HFFc6 (cell line): ENCODE measurements at places on chromosomes 2 and 18.

DNA sequence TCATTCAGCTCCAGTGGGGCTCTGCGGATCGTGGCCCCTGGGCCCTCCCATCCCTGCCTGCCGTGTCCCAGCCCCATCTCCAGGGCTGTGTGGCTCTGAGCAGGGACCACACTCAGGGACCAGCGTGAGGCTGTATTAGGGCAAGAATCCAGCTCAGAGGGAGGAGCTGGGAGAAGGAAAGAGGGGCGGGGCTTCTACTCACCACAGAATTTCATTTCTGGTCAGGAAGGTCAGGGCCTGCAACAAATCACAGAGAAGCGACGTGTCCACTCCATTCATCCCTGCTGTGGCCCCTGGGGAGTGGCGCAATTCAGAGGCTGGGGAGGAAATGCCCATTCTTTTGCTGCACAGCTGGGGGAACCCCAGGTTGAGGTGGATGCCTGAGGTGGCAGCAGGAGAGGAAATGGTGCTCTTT is 828 bp downstream of the CIB4 start:
- DNase-seq, result peak; percentile 37

DNA sequence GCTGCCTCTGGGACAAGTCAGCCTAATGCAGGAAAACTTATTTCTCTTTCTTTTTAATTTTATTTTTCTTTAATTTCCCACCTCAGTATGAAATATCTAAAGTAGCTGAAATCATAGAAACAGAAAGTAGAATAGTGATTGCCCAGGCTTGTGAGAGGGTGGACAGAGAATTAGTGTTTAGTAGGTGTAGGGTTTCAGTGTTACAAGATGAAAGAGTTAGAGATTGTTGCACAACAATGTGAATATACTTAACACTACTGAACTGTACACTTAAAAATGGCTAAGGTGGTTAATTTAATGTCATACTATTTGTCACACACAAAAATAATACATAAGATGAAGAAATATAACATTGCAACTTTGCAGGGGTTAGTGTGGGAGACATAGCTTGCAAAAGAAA is 80.8 kb downstream of the NAT8 start:
- no peak for DNase-seq

- DNase-seq, result no peak
Measured at GRCh38 chr2:222052934-222053367, 245.8 kb downstream of the PAX3 start.

- DNase-seq, result no peak
Measured at GRCh38 chr2:37366773-37367172, 22.3 kb downstream of the QPCT start.

GRCh38 chr2:118967124-118967880 is 25.3 kb downstream of the MARCO start:
- DNase-seq, result no peak

DNA sequence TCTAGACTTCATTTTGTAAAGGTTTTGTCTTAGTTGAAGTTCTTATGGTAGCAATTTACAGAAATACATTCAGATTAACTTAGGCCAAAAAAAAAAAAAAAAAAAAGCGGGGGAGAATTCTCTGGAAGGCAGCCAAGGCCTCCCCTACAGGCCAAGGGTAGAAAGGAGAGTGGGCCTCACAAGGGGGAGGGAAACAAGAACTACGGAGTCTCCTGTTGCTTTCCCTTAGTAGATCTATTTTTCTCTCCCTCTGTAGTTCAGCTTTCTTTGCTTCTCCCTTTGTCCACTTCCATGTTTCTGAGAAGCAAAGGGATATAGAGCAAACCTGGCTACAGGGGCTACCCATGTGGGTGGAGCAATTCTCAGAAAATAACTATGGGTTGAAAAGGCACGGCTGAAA is 2.4 kb upstream of the STK11IP start:
- DNase-seq, result no peak

GRCh38 chr2:23489471-23490322 is 104.7 kb downstream of the KLHL29 start:
- DNase-seq, result no peak

GRCh38 chr2:48118895-48119294 is 212.6 kb upstream of the FBXO11 start:
- no peak for DNase-seq

- DNase-seq, result no peak
Measured at GRCh38 chr2:112625474-112626114, 20.1 kb upstream of the SLC20A1 start.

GRCh38 chr2:11029136-11029535 is 117.4 kb downstream of the KCNF1 start:
- no peak for DNase-seq

DNA sequence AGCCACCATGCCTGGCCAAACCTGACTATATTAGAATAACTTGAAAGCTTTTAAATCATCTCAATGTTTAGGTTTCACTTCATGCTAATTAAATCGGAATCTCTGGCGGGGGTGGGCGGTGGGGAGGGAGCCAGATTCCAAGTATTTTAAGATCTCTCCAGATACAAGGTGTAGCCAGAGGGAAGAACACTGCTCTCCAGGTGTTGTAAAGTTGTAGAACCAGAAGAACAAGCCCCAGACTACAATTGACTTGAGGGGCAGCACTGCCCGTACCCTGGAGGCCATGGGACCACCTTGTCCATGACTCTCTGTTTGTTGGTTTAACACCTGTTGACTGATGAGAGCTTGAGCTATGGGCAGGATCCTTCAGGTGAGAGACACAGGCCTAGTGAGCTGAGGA is 33.1 kb upstream of the GTF2A1L start:
- no peak for DNase-seq

DNA sequence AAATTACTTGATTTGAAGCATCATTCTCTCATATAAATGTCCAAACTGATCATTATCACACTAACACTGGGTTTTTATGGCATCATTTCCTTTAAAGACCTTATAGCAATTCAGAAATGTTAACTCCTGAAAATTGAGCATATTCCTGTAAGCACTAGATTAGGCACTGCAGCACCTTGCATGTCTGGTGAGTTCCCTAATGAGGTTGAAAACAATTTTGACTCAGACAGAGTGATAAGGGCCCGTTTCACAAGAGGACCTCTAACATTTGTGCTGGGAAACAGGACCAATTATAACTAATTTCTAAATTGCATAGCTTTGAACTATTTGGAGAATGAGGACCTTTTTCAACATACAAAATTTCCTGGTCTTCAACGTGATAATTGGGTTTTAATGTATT is 69.9 kb downstream of the OSBPL6 start:
- no peak for DNase-seq

GRCh38 chr2:220107380-220107791 is 480.0 kb downstream of the SLC4A3 start:
- no peak for DNase-seq

DNA sequence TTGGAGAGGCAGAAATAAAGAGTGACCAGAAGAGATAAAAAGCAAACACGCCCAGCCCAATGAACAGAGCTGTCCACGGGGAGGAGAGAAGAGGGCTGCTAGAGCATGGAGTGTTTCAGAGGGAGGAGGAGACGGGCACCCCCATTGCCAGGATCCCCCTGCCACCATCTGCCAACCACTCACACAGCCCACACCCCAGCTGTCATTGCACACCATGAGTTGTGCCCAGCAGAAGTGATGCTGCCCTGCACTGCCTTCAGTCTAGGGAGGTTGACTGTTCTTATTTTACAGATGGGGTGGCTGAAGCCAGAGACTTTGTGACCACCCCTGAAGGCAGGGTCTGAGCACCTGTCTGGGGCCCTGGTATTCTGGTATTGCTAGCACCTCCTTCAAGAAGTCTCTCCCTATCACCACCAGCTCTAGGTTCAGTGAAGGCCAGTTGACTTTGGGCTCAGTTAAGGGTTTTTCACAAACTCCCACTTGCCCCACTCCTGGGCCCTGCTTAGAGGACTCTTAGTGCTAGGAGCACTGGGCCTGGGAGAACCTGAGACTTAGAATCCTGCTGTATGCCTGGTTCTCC is 2.4 kb downstream of the FABP1 start:
- DNase-seq, result no peak

GRCh38 chr2:62337403-62337802 is 141.5 kb downstream of the B3GNT2 start:
- DNase-seq, result no peak

- DNase-seq, result no peak
Measured at GRCh38 chr2:5991305-5991968, 299.3 kb downstream of the SOX11 start.

GRCh38 chr2:11753452-11753885 is 7.0 kb downstream of the LPIN1 start:
- no peak for DNase-seq

DNA sequence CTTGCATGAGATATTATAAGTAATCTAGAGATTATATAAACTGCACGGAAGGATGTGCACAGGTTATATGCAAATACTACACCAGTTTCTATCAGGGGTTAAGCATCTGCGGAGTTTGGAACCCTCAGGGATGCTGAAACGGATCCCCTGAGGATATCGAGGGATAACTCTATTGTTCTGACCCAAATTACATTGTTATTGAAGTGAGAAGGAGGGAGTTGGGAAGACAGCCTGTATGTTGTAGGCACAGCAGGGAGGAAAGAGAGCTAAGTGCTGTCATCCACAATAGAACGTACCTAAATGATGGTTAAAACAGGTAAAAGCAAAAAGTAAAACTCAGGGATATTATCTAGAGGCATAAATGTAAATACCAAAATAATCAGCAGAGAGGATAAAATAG is 44.6 kb upstream of the SMAD2 start:
- no peak for DNase-seq

GRCh38 chr2:119004602-119005001 is 62.6 kb downstream of the MARCO start:
- DNase-seq, result no peak

GRCh38 chr2:43019536-43020183 is 206.7 kb downstream of the ZFP36L2 start:
- DNase-seq, result no peak

DNA sequence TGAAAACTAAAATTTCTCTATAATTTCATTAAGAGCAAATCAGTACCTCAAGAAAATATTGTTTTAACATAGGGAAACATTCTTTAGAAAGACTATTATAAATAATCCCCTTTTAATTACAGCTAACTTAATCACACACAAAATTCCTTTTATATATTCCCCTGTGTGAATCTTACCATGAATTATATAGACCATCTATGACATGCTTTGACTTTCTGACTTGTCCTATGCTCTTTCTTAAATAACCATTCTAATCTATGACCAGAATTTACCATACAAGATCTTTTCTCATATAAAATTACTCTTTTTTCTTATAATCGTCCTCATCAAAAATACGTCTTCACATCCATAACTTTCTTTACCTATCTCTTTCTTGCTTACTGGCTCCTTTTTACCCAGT is 824.2 kb upstream of the FAM98A start:
- DNase-seq, result no peak

- DNase-seq, result no peak
Measured at GRCh38 chr2:85719609-85720240, 25.6 kb downstream of the GNLY start.

DNA sequence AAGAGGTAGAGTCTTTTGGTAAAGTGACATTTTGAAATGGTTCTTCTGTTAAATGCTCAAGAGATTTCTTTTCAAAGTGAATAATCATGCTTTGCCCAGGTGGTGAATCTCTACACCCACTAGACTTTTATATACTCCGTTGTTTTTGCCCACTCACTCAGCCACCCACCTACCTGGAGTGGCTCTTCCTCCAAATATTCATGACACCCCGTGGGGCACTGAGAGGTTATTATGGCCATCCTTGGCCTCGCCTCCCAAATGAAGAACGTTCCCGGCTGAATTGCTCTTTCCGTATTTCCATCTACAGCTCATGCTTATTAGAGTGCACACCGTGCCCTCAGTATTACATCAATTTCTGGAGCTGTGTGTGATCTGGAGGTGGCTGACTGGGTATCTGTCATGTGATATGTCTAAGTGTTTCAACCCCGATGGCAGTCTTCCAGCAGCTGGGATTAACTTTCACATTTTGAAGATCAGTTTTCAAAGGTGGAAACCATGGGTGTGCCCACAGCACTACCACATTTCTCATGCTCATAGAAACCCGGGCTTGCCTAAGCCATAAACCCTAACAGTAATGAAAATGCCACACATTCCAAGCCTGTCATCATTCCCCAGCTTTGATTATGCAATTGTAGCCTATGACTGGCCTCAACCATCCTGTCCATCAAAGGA is 406.6 kb upstream of the MMADHC start:
- DNase-seq, result peak; percentile 47

DNA sequence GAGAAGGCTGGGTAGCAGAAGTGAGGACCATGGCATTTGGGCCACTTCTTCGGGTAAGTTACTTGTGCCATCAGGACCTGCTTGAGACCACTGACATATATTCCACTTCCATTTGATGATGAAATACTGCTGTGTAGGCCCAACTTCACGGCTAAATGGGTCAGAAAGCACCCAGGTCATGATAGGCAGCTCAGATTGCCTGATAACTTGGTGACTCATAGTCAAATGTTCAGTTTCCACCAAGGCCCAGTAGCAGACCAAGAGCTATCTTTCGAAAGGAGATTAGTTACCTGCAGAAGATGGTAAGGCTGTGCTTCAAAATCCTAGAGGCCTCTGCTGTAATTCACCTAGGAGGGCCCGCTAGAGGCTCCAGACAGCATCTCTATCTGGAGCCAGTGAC is 31.8 kb upstream of the MEX3C start:
- no peak for DNase-seq

GRCh38 chr2:60095202-60095815 is 458.1 kb downstream of the BCL11A start:
- no peak for DNase-seq

DNA sequence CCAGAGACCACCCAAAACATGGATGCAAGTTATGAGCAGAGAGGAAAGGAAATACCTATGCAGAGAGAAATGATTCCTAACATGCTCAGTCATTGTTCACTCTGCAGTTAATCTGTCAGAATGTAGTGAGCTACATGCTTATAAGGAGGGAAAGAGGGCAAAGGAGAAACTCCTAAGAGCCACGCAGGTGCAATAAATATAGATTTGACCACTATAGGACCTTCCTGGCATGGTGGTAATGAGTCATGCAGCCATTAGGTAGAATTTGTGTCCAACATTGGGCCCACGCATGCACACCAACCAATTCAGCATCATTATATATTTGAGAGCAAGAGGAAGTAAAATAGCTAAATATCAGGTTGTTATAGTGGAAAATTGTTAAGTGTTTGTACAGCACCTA is 699.9 kb downstream of the DSC3 start:
- DNase-seq, result no peak

GRCh38 chr2:158251356-158251755 is 149.7 kb downstream of the UPP2 start:
- DNase-seq, result no peak

- DNase-seq, result no peak
Measured at GRCh38 chr2:217163987-217164386, 304.1 kb upstream of the TNP1 start.

DNA sequence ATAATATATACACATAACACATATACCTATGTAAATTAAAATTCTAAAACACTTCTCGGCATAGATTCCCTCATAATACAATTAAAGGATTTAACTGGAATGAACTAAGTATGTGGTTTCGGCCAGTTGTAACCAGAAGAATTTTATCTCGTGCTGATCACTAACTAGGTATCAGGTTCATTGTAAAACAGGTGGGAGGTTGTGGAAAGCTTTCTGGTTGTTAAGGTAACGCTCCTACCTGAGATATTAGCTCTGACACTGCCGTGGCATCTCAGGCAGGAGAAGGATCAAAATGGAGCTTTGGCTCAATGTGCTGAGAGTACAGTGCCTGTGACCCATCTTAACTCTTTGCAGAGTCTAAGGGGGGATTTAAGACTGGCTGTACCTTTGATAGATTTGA is 42.5 kb downstream of the SLC9A2 start:
- DNase-seq, result no peak
